ENCODE measurements at places on chromosomes 1 and 21.
A peak's percentile ranks its signal among the peaks of the same experiment; 100 is the strongest.

DNA sequence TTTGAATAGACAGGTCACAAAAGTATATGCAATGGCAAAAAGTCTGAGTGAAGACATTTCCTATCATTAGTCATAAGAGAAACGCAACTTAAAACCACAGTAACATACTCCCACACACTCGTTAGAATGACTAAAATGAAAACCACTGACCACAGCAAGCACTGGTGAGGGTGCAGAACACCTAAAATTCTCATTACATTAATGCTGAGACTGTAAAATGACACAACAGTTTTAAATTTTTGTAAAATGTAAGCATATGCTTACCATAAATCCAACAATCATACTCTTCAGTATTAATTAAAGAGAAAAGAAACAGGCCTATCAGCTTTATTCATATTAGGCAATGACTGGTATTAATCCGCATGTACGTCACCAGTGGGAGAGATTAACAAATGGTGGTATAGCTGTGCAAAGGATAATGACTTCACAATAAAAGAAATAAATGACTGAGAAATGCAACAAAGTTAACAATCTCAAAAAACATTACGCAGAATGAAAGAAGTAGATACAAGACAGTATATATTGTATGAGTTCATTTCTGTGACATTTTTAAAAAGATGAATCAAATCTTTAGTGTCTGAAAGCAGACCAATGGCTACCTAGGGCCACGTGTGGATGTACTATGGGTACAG, 253.5 kb downstream of the AKT3 start:
- no peak for DNase-seq

GRCh38 chr1:216528816-216529215, 105.6 kb upstream of the USH2A start:
- DNase-seq, result no peak

GRCh38 chr1:49051647-49052046, 275.0 kb upstream of the BEND5 start:
- DNase-seq, result no peak

GRCh38 chr21:46066591-46067331, 31.2 kb upstream of the COL6A2 start:
- DNase-seq, result peak; percentile 88

DNA sequence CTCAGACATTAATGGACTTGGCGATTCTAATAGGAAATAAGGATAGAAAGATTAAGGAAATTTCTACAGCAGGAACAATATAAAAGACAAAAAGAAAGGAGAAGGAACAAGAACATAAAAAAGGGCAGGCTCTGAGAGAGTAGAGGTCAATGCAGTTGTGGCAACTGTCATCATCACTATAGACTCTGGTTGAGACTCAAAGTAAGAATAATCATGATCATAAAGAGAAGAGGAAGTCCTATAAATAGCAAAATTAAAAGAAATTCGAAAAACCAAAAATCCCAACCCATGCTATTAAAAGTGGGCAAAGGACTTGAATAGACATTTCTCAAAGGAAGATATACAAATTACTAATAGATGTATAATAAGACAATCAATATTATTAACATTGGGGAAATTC, 14.4 kb upstream of the XCL1 start:
- DNase-seq, result no peak
